ENCODE measurements at places on chromosomes 3 and 15.

GRCh38 chr15:79190093-79190492 lies 92.4 kb upstream of the ANKRD34C start:
- DNase-seq = no peak

DNA sequence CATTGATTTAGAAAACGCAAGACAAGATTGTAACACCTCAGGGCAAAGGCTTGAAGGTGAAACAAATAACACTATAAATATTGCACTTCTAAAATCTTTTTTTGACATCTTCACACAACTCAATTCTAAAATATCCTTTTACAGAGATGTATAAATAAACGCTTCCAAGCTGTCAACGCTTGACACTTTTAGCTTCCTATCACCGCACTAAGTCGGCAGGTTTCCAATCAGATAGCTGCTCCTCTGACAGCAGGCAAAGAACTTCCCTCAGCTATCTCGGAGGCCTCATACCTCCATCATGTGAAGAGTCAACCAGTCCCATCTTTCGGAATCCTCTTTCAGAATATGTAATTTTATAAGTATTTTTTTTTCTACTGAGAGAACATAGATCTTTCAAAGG lies 71.0 kb downstream of the PCOLCE2 start:
- no peak for DNase-seq

GRCh38 chr3:1068985-1069384 lies 23.8 kb upstream of the CNTN6 start:
- no peak for DNase-seq

GRCh38 chr3:52771334-52771681 lies 568 bp upstream of the NEK4 start:
- no peak for DNase-seq

DNA sequence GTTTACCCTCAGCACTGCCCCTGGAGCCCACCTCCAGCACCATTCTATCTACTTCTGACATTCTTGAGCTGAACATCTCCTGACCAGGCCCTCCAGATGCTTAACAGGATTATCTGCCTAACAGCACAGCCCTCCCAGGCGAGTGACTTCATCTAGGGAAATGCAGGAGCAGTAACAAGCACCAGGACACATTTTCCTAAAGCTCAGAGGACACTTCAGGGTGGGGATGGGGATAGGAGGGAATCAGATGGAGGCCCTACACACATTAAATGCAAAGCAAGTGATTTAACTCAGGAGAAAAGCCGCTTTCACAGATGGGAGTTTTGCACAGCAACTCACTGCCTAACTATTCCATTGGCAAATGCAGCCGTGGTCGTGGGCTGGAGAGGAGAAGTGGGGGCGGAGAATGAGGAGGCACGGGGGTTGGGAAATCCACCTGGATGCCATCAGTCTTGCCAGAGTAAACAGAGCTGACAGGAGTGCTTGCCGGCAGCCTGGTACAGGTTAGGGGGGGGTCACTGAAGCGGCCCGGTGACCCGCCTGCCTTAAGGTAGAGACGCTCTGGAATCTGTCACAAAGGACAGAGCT lies 21.3 kb upstream of the BNC1 start:
- DNase-seq = no peak

DNA sequence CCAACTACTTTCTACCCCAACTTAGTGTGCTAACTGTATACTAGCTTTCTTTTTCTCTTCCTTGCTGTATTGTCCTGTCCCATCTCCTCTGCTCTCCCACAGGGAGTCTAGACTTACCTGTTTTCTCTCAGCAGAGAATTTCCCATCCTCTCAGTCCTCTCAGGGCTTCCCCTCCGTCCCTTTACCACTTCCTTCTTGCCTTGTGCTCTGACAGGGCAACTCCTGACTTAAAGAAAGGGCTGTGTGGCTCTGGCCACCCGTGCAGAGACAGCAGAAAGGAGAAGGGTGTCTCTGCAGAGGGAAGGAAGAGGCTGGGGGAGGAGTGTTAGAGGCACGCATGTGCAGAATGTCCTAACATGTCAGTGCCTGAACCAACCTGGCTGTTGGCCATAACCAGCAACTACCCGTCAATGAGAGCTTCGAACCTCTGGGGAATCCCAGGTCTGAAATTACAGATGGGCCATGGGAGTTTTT lies at the start of gene GCSAM:
Gene GCSAM, minus strand, starts transcription at position 274 of the 474 bp plus-strand sequence. Its CDS starts 128 bp downstream, at position 146.
- no peak for DNase-seq

DNA sequence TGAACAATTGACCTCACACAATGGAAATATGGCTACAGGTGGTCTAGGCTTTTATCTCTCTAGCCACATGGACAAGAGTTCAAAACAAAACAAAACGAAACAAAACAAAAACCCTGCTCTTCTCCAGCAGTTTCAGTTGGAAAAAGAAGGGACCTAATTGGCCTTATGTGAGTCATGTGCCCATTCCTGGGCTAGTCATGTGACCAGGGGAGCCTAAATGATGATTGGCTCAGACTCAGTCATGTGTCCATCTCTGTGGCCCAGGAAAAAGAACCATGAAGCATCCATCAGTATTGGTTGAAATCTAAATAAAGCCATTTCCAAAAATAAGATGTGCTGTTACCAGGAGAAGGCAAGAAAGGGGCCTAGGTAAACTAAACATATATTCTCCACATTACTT lies 96.8 kb downstream of the ANXA2 start:
- DNase-seq = no peak

DNA sequence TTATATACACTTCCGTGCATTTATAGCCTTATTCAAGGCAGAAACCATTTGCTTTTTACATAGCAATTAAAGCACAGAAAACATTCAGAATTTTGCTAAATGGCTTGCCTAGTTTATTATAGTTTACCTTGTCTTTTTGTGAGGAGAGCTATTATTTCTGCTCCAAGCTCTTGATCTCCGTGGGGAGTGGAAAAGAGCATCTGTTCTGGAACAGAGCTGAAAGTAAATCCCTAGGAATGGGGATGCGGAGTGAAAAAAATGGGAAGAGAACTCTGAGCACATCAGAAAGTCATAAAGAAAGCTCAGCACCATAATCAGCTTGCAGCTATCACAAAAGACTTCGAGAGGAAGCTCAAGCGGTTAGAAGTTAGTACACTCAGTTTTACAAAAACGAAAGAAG lies 1006.7 kb downstream of the ROBO2 start:
- DNase-seq = no peak

- no peak for DNase-seq
Observed at GRCh38 chr3:34863485-34863884, 775.8 kb upstream of the ARPP21 start.

GRCh38 chr15:72852273-72852672 lies 68.7 kb upstream of the ADPGK start:
- DNase-seq = no peak

GRCh38 chr15:44535523-44536301 lies 1.2 kb upstream of the EIF3J start:
- no peak for DNase-seq

- no peak for DNase-seq
Observed at GRCh38 chr15:43293432-43293831, 26.7 kb upstream of the TGM5 start.

DNA sequence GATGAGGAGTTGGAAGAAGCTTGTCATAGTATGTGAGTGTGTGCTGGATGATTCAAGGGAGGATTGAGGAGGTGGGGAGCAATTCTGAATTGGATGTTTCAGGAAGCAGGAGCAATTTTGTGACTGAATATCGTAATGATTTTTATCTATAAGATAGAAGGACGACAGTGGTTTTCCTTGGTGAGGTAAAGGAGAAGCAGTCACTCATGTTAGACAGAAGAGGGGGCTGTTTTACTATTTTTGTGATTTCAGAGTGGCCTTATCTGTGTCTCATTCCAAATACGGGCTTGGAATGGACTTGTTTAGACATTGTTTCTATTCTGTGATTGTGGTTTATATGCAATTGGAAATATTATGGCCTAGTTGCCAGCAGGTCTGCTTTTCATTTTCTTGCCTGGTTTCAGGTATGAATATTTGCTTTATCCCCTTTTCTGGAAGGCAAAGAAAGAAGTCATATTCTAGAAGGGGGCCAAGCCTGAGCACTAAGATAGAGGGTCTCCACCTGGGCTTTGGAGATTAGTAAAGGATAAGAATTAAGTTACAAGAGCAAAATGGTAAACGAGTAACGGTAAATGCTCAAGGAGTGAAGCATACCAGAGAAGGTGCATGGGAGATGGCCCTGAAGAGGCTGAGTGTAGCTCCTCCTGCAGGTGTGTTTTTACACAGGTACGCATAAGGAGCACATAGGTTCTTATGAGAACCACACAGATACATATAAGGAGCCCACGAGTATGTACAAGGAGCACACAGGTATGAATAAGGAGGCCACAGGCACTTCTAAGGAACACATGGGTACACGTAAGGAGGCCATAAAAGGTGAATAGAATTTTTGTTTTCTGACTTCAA lies 124.6 kb upstream of the KCNAB1 start:
- DNase-seq = no peak

Data from NCI-H1092 (cell line).